GM12892 (cell line): ENCODE measurements at places on chromosomes 7 and 10.

DNA sequence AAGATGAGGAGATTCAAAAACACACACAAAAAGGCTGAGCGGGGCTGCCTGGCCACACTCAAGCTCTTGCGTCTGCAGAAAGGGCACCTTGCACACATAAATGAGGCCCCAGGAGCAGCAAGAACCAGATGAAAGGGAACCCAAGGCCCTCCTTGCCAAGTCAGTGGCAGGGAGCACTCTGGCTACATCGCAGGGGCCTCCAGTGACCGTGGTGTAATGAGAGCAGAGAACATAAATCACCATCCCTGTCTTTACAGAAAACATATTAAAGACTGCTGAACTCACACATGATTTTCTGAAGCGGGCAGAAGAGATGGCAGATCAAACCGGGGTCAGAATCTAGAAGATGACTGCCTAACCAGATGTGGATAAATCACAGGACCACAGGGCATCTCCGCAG lies 80.5 kb downstream of the SLIT1 start:
- no peak for DNase-seq

GRCh38 chr7:4201566-4201965 lies 480.5 kb upstream of the FOXK1 start:
- DNase-seq: no peak

GRCh38 chr10:82212753-82213152 lies 337.8 kb downstream of the NRG3 start:
- no peak for DNase-seq

DNA sequence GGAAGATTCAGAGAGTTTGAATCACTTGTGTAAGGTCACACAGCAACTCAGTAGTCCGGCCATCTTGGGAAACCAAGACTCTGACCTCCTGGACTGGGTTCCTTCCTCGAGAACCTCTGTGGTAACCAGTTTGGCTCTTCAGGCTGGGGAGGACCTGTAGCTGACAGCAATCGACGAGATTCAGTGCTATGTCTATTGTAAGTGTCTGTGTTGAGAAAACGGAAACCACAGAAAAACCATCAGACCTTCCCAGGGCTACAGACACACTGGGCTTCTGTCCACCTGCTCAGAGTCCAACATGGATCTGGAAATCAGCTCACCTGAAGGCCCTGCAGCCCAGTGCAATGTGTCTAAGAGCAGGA lies 403.7 kb downstream of the RPS24 start:
- DNase-seq: no peak

DNA sequence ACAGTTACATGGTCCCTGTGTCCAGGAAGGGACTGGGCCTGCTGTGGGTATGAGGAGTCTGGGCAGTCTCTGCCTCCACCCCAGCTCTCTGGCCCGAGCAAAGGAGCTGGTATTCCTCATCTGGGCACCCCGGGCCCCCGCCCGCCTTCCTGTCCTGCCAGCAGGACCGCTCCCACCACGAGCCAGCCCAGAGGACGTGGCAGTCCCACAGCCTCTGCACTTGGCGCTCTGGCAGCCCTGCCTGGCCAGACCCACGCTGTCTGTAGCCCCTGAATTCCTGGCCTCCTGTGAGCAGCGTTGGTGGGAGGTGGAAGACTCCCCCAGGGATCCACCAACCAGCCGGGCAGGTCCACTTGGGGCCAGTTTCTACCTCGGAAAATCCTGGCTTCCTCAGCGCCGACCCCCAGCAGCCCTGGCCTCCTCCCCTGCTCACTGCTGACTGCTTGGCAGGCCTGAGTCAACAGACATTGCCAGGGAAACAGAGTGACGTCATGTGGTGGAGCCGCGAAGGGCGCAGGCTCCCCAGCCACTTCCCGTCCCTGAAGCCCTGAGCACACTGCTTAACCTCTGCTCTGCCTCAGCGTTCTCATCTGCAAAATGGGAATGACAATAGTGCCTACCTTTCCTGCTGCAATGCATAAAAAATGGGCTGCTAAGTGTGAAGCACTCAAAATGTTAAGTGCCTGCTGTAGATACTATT lies 21.6 kb upstream of the LIMK1 start:
- peak; percentile 61 for DNase-seq

GRCh38 chr10:1653321-1653720 lies 84.0 kb downstream of the ADARB2 start:
- no peak for DNase-seq

DNA sequence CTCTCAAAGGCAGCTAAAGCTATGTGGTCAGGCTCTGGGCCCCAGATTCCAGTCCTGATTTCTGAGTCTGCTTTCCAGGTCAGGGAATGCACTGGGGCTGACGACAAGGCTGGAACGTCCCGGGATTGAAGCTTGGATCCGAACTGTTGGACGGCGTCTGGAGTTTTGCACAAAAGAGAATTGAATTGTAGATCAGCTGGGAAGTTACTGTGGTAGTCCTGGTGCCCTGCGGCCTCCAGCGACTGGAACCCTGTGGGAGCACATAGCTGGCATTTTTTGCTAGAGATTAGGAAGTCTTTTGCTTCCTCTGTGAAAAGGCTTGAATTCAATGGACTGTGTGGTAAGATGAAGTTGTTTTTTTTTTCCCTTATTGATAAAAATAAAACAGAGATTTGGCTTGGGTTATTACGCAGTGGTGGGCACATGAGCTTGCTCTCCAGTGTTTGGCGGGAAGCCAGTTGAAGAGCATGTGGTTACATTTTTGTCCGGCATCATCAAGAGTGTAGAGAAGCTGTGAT lies at the start of gene HK1:
TSS of gene HK1 (plus strand) at position 51 of the 518 bp plus-strand sequence.
- no peak for DNase-seq

GRCh38 chr10:132242103-132242840 lies 55.5 kb downstream of the DPYSL4 start:
- no peak for DNase-seq

DNA sequence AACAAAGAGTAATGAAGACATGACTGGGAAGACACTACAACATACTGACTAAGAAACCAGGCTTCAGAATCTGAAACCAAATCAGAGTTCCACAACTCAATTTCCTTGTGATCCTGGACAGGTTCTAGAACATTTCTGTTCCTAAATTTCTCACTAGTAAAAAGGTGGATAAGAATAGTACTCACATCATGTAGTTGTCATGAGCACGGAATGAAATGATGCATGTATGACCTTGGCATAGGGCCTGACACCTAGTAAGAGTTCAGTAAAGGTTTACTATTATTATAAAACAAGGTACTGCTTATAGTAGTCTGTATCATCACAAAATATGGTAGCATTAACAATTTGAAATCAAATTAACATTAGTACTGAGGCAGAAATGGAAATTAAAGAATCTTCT lies 19.9 kb downstream of the DOCK4 start:
- DNase-seq: no peak

DNA sequence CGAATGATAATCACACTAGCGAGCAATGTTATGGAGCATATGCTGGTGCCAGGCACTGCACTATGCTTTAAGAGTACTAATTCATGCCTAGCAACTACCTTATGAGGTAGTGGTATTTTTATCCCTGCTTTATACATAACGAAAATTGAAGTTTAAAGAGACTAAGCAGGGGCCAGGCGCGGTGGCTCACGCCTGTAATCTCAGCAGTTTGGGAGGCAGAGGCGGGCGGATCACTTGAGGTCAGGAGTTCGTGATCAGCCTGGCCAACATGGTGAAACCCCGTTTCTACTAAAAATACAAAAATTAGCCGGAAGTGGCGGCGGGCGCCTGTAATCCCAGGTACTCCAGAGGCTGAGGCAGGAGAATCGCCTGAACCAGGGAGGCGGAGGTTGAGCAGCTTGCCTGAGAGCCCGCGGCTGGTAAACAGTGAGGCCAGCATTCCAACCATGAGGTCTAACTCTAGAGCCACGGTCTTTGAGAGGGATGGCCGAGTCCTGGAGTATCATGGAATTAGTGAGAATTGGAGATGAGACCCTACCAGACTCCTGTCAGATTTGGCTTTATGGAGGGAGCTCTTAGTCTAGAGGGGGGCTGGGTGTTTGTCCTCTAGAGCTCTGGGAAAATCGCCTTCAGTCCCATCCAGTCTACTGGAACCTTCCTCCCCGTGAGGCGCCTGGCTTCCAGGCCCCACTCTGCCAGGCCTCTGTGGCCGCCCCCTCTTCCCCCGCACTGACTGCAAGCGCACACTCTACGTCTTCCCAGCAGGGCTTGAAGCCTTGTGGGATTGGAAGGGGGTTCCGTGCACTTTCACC lies 11.6 kb downstream of the TLX1 start:
- DNase-seq: no peak

DNA sequence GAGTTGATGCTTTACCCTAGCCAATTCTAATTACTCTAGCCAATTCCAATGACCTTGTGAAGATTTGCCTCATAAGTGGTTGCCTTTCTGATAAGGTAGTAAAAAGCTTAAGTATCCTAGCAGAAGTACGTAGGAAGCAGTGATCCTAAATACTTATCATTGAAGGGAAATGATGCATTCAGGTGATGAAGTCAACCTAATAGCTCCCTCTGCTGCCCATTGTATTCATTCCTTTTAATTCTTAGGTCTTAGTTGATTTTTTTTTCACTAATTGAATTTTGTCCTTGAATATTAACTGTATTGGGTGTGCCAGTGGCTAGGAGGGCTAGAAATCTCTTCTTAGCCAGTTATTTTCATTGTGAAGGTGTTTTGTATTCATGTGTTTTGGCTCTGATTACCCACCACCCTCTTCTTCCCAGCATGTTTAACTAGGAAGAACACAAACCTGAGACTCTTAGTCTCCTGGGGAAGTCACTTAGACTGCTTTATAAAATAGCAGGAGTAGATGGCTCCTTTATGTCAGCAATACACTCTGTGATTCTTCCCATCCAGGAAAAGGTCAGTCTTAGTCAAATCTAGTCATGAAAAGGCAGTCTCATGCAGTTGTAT lies 46.3 kb downstream of the PLEKHA8 start:
- no peak for DNase-seq

- no peak for DNase-seq
Observed at GRCh38 chr10:33279276-33279675, 55.2 kb downstream of the NRP1 start.

- DNase-seq: no peak
Observed at GRCh38 chr7:157271991-157272324, 64.8 kb upstream of the DNAJB6 start.

GRCh38 chr10:70652761-70653657 lies 19.3 kb upstream of the ADAMTS14 start:
- DNase-seq: no peak

GRCh38 chr7:87628780-87629569 lies 777 bp downstream of the RUNDC3B start:
- no peak for DNase-seq

DNA sequence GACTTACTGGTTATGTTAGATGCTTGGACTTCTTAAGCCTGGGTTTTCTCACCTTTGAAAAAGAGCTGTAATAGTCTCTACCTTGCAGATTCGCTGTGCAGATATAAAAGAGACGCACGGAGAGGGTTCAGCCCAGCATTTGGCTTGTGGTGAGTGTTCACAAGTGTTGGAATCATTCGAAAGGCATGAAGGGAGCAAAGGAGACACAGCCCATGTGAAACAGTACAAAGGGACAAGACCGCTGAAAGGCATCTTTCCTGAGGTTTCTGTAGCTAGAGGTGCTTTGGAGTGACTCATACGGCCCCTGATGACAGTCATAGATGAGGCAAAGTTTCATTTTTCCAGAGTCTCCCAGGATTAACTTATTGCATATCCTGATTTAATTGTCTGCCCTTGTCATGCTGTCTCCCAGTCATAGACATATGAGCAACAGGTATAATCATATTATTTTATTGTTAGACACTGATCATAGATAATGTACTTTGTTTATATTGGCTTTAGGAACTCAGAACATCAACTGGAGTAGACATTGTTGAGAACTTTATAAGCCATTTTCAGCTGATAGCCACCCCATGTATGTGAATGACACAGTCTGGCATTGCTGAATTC lies 171.1 kb downstream of the ADRA2A start:
- no peak for DNase-seq

GRCh38 chr10:86342111-86342863 lies 24.3 kb downstream of the GRID1 start:
- no peak for DNase-seq

DNA sequence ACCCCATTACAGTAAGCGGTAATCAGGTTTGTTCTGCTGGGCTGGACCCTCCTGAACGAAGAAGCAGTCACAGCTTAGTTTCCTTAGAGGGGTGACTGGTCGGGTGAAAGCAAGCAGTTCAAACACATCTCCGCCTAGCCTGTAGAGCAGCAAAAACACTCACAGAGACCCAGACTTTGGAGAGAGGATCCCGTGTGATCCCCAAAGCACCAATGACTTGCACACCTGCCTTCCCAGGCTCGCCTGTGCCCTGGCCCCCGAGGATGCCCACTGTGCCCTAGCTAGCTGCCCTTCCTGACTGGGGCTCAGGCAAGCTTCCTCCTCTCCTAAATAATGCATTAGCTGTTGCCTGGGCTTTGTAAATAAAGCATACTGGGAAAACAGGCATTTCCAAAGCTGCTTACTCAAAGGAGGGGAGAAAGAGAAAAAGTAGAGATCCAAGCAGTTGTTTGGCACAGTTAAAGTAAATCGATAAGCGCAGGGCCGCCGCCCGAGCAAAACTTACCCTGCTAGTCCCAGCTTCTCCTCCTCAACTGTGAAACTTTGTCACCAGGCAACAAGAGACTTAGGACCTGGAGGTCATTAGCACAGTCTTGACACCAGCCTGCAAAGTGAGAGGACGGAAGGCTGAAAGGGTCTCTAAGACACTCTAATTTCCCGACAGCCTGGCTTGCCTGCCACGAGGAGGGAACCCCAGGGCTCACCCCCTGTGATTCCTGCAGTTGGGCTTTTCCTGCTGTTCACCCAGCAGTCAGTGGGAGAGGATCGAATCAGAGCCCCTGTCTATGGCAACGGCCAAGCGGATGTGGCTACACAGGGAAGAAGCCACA lies 4.8 kb downstream of the LRRC18 start:
- DNase-seq: no peak

DNA sequence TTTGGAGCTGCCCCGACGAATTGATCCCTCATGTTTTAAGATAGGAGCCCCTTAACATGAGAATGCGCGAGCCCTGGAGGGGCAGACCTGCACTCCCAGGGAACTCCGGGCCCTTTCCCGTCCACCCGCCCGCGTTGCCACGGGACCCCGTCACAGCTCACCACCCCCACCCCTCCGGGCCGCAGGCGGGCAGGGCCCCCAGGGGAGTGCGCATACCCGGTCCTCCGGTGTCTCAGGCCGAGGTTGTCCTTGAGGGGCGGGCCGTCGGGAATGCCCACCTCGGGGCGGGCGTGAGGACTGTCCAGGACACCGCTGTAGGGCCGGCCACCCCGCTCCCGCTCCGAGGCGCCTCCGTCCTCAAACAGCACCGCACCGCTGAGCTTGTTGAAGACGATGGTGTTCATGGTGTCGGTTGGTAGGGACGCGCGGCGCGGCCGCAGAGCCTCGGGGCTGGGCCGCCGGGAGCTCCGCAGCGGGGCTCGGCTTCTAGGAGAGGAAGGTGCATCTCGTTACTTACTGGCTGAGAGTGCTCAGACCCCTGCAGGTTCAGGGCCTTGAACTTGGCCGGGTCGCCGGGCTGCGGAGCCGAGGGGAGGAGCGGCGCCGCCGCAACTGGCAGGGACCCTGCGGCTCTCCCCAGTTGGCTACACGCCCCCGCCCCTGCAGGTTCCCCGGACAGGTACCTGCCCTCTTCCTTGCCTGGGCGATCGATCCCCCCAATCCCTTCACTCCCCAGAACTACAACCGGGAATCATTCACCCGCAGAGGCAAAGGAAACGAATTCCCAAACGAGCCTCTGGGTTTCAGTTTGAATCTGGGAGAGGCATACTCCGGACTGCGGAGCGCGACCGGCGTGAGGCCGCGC lies 2.4 kb downstream of the MKX start:
- DNase-seq: no peak

GRCh38 chr7:5683280-5683670 lies 98.2 kb downstream of the RNF216 start:
- DNase-seq: no peak

- DNase-seq: no peak
Observed at GRCh38 chr7:98051118-98051744, 55.4 kb upstream of the LMTK2 start.
